ENCODE measurements at places on chromosomes 16 and 17.

DNA sequence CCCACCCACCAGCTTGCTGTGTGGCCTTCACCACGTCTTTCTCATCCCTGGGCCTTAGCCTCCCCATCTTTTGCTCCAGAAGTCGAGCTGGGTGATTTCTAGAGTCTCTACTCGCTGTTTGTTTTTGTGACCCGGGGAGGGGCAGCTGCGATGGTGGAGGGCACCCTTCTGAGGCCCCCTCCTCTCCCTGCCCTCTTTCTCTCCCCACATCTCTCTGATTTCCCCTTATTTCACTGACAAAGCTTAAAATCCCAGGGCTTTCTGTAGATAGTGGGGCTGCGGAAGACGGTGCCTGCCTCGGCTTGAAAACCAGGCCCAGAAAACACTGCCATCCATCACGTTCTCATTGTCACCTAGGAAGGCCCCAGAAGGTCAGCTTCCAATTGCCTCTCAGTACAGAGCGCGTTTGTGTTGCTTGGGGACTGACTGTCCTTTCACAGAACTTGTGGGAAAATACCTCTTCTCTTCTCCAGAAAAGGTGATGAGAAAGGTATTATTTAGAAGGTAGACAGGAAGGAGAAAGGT is 95.1 kb downstream of the NTN1 start:
- no peak for DNase-seq

GRCh38 chr17:54944796-54945195 is 23.7 kb downstream of the COX11 start:
- DNase-seq: no peak

GRCh38 chr17:15973834-15974233 is 25.7 kb downstream of the ZSWIM7 start:
- no peak for DNase-seq

GRCh38 chr17:45172541-45173286 is 11.0 kb downstream of the HEXIM2 start:
- peak; percentile 85 for DNase-seq

DNA sequence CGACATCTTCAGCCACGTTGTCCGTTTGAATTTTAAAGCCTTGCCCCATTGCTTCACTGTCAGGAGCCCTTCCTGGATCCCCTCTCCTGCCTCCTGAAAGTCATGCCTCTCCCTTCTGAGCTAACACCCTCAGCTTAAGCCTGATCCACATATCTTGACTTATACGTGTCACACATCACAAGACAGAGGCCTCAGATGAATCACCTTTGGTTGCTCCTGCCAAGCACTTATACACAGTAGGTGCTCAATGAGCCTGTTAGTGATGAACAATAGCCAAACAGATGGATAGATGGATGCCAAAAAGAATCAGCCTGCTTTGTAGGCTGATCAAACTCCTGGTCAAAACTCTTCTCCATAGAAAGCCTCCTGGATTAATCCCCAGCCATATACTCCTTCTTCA is 31.8 kb downstream of the PITPNM3 start:
- no peak for DNase-seq

- DNase-seq: no peak
These were observed 66.7 kb downstream of the GTF3C1 start for GRCh38 chr16:27483088-27483437.

DNA sequence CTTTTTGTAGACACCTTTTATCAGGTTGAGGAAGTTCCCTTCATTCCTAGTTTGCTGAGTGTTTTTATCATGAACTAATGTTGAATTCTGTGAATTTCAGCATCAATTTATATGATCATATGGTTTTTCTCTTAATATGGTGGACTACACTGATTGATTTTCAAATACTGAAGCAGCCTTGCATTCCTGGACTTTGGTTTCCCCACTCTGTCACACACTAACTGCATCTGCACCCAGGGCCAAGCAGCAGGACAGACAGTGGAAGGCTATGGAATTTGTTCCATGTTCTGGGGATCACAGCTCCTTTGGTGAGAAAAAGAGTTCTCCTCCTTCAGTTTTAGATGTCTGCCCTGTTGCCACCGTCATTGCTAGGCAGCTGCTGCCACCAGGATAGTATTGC is 7.8 kb downstream of the TERF2 start:
- no peak for DNase-seq

- DNase-seq: no peak
These were observed 4.6 kb upstream of the AKTIP start for GRCh38 chr16:53507464-53508179.

GRCh38 chr17:63960430-63960829 is 12.3 kb downstream of the SCN4A start:
- no peak for DNase-seq

DNA sequence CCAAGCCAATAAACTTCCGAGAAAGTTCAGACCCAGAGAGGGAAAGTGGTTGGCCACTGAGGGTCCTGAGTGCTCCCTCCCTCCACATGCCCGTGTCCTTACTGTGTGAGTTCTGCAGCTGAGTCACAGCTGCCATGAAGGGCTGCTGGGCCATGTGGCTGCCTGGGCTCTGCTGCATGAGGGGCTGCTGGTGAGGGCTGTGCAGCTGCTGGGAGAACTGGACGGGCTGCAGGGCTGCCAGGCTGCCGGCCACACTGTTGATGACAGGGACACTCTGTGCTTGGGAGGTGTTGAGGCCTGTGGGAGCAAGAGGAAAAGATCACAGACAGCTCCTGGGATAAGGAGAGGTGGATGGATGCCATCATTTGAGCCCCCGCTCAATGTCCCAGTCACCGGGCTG is 44.0 kb downstream of the HNF1B start:
- no peak for DNase-seq

DNA sequence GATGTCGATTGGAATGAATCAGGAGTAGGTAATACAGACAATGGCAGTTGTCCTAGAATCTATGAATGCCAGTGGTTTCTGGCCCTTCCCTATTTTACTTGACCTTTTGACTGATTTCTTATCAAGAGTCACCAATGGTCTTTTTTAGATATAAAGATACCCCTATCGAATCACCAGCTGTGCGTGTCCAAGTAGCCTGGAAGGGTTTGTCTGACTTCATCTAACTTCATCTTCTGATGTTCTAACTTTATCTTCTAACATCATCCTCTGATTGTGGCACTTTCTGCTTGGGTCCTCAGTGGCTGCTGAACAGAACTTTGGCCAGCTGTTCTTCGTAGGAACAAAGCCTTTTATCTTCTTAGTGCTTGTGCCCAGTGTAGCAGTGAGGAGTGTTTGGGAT is 129.7 kb downstream of the MSI2 start:
- DNase-seq: no peak

DNA sequence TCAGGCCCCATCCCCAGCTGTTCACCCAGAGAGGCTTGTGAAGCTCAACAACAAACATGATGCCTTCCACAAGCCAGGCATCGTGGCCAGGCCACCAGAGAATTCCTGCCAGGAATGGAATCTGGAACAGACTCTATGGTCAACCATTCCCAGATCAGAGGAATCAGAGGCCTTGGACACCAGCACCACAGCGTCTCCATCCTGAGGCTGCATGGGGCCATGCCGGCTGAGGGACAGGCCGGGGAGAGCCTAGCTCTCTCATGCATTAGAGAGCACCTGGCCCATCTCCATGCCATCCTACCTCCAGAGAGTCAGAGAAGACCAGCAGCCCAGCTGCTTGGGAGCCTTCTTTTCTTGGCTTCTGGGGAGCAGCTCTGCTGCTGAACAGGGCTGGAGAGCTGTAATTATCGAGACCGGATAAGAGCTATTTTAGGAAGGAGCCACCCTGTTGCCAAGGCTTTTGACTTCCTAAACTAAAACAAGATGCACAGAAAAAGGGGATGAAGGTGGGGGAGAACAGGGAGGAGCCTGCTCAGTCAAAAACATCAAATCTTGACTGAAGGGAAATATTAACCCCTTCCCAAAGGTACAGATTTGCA is 24.5 kb upstream of the MTMR4 start:
- no peak for DNase-seq

GRCh38 chr17:37219876-37220606 is 155.7 kb upstream of the C17orf78 start:
- DNase-seq: no peak

DNA sequence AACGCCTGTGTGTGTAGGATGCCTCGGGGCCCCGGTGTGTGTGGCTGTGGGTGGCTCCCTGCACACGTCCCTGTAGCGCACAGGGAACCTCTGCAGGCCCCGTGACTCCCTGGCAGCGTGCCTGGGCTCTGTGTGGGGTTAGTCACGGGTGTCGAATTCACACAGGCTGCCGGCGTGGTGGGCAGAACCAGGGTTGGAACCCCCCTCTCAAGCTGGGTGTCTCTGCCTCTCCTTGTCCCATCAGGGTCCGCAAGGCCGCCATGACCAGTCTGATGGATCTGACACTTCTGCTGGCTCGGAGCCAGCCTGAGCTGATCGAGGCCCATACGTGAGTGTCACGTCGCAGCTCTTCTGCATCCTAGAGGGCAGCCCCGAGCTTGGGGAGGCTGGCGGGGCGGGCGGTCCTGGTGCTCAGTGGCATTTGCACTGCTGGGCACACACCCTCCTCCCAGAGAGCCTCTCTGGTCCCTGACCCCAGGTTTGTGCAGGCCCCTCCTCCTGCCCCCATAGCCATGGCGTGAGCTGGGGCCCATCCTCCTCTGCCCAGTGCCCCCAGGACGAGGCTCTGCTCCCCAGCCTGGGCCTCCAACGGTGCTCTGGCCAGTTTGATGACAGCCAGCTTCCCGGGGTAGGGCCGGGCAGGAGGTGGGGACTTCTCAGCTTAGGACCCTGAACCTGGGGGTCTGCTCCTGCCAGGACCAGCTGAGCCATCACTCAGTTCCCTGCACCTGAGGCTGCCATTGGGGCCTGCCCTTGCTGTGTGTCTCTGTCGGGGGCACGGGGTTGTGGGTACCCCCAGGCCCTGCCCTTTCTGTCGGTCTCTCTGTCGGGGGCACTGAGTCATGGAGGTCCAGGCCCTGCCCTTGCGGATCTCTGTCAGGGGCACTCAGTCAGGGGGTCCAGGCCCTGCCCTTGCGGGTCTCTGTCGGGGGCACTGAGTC is 88.1 kb upstream of the ZNF750 start:
- no peak for DNase-seq

GRCh38 chr17:40346765-40347158 is 17.8 kb downstream of the GJD3 start:
- no peak for DNase-seq

DNA sequence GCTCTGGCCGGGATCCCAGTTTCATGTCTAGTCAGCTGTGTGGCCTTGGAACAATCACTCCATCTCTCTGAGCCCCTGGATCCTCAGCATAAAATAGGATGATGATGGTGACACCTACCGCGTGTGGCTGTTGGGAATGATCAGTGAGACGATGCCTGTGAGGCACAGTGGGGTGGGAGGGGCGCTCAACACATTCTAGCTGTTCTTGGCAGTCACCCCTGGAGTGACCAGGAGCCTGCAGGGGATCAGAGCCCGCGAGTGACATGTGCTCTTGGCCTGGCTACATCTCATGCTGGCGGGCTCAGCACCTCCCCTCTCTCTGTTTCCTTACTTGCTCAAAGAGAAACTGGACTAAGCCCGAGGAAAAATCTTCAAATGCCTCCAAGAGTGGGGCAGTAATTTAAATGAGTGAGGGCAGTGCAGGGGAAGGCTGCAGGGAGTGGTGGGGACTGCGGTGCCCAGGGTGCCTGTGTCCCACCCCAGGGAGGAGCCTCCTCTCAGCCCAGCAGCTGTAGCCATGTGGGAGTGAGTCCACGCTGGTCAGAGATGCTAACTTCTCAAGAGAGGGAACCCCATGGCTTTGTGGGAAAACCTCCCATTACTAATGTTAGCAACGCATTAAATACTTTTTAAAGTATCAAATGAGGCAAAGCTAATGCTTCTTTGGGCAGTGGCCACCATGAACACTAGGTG is 23.1 kb upstream of the DOK4 start:
- no peak for DNase-seq

DNA sequence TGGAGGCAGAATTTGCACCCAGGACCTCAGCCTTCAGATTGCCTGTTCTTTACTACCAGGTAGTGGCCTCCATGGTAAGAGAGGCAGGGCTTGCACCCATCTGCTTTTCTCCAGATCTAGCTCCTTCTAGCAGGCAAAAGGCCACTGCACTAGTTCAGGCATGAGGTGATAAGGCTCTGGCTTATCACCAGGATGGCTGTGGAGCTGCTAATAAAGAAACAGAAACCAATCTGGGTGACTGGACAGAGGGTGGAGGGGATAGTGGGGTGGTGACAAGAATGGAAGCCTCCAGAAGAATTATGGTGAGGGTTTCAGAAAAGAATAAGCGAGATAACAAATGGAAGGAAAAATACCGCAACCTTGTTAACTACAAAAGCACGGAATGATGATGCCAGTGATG is 15.5 kb upstream of the SUPT4H1 start:
- DNase-seq: no peak

GRCh38 chr17:76866774-76867577 is 1.2 kb upstream of the MGAT5B start:
- no peak for DNase-seq

- DNase-seq: no peak
These were observed 15.2 kb downstream of the IL21R start for GRCh38 chr16:27417047-27417671.

- peak; percentile 87 for DNase-seq
These were observed at the start of gene ZKSCAN2 for GRCh38 chr16:25257470-25257955. Gene ZKSCAN2, minus strand, starts transcription at chr16:25257845. Its CDS starts 718 bp downstream, at chr16:25257127.

GRCh38 chr17:34633351-34633750 is 54.0 kb downstream of the TMEM132E start:
- DNase-seq: no peak

DNA sequence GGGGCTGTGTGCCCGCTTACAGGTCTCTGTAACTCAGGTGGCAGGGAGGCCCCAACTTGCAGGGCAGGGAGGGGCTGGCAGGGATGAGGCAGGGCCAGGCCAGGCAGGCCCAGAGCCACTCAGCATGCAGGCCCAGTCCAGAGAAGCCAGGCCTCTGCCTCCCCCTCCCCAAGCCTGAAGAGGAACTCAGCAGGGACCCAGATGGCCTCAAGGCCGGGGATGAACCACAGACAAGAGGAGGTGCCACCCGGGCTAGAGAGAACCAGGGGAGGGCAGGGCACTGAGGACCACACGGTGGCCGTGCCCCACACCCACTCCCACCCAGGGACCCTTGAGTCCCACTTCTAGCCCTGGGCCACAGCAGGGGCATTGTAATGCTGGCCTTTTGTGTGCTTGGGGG is 29.8 kb upstream of the EIF1 start:
- no peak for DNase-seq

DNA sequence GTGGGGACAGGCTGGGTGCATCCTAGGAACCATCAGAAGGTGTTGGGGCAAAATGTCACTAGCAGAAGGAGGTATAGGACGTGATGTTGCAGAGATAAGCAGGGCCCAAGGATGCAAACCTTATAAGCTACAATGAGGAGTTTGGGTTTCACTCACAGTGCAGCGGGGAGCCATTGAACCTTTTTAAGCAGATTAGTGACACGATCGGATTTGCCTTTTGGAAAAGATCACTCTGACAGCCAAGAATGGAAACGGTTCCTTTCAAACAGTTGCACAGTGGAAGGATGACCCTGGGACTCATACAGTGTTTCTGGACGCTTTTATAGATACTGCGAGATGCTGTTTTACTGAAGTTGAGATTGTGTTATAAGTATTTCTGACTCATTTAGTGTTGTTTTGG is 131.8 kb upstream of the CACNG3 start:
- DNase-seq: no peak
